T follicular helper cell (primary cell): ENCODE measurements at places on chromosomes 11 and 22.

GRCh38 chr11:75563978-75564552 is 2.0 kb downstream of the SERPINH1 start:
- DNase-seq: no peak

- no peak for DNase-seq
Measured at GRCh38 chr11:93034031-93034722, 64.7 kb downstream of the MTNR1B start.

DNA sequence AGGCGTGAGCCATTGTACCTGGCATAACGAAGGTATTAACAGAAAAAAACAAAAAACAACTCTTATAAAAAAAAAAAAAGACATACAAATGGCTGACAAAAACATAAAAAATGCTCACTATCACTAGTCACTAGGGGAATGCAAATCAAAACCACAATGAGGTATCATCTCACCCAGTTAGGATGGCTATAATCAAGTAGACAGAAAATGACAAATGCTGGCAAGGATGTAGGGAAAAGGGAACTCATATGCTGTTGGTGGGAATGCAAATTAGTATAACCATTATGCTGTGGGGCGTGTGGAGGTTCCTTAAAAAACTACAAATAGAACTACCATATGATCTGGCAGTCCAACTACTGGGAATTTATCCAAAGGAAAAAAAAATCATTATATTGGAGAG is 17.0 kb downstream of the THY1 start:
- DNase-seq: no peak

DNA sequence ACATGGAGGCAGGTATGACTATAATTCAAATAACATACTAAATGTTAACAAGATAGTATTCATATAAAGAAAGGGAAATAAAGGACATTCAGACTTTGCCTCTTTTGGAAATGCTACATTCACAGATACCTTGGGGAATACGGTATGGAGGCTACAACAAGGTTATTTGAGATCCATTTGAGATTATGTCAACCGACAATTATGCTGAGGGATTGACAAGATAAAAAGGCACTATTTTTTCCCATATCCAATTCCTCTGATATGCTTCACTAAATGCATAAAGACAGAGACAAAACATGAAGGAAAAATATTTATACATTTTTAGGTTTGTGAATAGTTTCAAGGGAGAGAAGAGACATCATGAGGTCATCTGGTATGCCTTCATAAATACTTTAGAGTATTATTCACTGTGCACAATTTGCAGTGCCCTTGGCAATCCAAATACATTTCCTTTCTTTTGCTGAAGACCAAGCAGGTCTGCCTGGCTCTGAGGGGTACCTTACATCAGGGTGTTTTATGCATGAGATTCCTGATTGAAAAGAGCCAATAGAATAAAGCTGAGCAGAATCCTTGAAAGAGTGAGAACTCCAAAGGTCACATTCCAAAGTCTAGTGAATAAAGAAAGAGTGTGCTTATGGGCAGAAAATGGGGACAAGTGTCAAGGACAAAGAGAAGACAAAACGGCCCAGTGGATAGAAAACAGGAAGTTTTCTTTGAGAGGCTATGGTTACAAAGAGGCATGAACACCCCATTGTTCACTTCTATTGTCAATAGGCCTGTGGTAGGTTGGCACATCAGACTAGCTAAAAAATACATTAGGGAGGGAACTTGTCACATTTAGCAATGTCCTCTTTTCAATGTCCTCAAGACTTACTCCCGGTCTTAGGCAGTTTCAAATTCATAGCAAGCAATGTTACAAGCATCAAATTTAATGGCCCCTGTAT is 455.8 kb downstream of the LRRC4C start:
- no peak for DNase-seq

- DNase-seq: no peak
Measured at GRCh38 chr22:37994049-37994448, 9.7 kb upstream of the SOX10 start.

DNA sequence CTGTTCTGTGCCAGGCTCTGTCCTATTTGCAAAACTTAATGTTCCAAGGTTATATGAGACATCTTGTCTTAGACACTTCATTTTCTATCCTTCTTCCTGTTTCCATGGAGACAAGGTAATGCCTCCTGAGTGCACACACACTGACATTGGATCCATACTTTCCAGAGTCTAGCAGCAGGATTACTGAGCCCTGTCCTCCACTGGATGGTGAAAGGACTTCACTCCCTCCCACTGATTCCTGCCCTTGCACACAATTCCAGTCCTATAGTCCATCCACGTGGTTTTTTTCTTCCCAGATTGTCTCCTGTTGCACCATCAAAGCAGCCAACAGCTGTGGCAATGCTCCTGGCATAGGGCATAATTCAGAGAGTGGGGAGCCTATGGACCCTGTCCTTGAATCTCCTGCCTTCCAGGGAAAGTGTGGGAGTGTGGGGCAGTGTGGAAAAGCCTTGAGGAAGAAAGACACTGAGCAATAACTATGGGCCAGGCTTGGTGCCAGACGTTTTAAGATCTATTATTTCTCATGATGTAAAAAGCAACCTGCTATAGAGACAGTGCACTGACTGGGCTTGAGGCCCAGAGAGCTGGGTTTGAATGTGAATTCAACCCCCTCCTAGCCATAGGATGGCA is 31.3 kb downstream of the SERPINH1 start:
- DNase-seq: no peak

- DNase-seq: no peak
Measured at GRCh38 chr11:43644621-43645299, 35.8 kb upstream of the HSD17B12 start.

DNA sequence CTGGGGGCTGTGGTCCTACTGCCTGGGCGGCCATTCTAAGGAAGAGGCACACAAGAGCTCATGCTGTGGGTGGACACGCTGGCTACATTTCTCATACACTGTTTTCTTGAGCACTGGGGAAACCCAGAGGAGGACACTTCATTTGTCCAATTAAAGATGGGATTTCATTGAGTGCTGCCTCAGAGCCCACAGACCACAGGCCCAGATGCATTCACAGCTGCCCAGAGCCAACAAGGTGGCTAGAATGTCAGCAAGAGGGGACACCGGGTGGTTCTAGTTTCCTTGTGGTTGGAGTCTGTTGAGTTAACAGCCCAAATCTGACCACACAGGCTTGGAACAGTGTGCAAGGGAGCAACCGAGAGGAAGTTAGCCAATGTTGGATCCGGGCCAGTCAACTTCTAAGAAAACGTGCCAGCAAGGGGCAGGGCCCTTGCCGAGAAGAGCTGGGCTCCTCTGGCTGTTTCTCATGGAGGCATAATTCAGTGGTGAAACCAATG is 35.0 kb upstream of the SORL1 start:
- DNase-seq: peak; percentile 17

- no peak for DNase-seq
Measured at GRCh38 chr11:77101043-77101537, 1.6 kb upstream of the OMP start.

DNA sequence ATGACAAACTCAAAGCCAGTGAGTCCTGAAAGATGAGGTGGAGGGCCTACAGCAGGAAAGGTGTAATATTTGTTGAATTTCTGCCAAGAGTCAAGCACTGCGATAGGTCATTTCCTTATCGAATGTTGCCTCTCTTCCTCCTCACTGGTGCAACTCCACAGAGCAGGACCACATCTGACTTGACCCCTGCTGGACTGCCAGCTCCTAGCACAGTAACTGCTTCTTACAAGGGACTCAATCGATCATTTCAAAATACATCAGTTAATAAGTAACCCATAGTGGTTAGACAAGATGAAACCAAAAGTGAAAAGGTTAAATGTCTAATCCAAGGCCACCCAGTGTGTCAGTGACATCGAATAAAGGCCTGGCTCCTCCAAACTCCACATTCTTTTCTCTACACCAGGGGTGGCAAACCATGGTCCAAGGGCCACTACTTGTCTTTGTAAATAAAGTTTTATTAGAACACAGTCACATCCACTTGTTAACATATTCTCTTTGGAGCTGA is 98.5 kb upstream of the CSNK2A3 start:
- no peak for DNase-seq

DNA sequence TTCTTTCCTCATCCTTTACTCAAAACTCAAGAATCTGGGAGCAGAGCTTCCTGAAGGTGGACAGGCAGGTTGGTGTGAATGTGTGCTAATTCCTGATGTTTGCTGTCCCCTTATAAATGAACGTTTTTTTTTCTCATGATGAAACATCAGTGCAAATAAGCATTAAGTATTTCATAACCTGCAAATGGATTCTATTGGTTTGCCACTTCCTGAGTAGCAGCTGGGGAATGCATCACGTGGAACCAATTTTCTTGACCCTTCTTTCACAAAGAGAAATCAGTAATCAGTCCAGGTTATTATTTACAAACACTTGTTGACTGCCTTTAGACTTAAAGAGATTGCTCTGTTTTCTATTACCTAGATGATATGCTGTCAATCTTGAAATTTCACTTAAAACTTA is 40.1 kb upstream of the SCN3B start:
- DNase-seq: no peak

DNA sequence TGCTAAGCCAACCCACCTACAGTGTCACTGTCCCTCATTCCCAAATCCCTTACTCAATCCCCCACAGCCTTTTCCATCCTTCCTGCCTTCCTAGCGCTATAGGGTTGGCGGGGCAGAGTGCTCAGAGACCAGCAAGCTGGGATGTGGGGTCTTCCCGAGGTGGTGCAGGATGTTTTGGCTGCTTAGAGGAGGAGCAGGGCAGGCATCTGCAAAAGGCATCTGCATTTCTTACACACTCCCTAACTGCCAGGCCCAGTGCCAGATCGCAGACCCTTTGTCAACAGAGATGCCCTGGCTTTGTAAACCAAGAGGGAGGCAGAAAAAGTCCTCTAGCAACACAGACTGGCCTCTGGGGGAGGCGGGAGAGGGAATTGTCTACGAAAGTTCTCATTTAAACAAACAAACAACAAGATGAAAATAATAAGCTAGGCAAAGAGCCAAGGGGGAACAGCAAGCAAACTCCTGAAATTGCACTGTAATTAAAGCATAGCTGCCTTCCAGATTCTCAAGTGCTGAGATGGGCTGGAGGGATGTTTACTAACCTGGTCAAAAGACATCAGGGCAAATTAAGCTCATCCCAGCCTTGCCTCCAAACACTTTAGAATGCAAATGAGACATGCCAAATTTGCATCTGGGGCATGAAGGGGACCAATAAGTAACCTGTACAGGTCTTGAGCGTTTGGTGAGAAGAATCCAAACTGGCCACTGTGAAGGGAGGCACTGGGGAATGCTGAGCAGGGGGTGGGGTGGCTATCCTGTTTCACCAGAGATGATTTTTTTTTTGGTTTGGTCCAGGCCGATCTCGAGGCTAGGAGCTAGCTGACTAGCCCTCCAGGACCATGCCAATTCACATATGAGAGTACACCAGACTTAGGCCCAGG is 38.1 kb upstream of the ADA2 start:
- no peak for DNase-seq

DNA sequence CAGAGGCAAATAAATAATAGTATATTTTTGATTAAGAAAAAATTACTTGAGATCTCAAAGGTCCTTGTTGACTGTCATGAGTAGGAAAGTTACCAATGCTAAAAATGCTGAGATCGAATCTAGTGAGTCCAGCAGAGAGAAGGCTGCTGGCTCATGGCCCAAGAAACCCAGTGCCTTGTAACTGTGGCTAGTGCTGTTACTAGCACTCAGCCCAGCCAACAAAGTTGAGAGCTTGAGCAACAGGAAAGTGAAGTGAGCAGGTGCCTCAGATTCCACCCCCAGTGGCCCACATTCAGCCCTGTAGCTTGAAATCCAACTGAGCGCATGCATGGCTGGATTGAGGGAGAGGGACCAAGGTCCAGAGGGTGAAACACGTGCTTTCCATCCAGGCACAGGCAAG is 398.2 kb downstream of the SHANK2 start:
- no peak for DNase-seq

DNA sequence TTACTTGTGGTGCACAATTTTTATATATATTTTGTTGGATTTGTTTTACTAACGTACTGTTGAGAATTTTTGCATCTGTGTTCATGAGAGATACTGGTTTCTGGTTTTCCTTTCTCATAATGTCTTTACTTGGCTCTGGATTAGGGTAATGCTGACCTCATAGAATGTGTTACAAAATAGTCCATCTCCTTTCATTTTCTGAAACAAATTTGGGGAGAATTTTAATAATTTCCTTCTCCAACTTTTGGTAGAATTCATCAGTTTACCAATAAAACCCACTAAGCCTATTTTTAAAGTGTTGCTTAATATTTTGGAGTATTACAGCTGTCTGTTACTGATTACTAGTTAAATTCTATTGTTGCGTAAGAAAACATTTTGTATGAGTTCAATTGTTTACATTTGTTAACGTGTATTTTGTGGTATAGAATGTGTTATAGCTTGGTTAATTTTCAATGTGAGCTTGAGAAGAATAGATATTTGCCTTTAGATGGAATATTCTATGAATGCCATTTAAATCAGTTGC is 11.5 kb downstream of the TRIM22 start:
- DNase-seq: no peak

DNA sequence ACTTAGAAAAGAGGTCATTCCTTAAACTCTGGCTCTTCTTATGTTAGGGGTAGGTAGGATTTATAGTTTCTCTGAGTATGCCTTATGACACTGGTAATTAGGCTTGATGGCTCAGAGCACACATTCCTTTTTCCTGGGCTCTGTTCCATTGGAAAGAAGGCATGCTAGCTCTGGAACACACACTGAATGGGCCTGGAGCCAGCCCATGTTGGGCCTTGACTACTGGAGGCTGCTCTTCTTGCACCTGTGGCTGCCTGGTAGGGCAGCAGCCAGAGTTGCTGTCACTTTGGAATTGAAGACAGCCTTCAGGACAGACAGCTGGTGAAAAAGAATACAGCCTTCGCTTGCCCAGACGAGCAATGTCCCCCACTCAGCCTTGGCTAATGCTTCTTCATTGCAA is 18.2 kb downstream of the MCAM start:
- DNase-seq: no peak

- DNase-seq: no peak
Measured at GRCh38 chr11:23919455-23919854, 577.4 kb upstream of the LUZP2 start.

GRCh38 chr11:35276396-35277145 is 137.6 kb downstream of the CD44 start:
- no peak for DNase-seq

DNA sequence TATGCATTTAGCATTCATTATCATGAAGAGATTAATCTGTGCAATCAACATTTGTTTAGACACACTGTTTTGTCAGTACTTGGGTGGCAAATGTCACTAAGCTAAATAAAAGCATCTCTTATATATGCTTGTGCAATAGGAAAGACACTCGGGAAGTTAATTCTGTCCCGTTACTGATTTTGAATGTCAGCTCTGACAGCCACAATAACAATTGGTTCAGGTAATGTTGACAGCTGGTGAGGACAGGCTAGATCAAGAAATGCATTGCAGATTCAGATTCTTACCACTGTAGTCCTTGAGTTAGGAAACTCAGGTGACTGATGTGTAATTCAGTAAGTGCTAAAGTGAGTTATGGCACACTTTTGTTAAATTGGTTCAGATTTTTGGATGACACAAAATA is 523.8 kb upstream of the FAT3 start:
- no peak for DNase-seq

GRCh38 chr22:34296461-34296860 is 376.2 kb upstream of the LARGE1 start:
- DNase-seq: no peak

- no peak for DNase-seq
Measured at GRCh38 chr11:127074151-127074761, 73.7 kb upstream of the KIRREL3 start.

GRCh38 chr11:63683133-63683991 is 2.1 kb downstream of the RTN3 start:
- no peak for DNase-seq

GRCh38 chr11:92979176-92979575 is 9.7 kb downstream of the MTNR1B start:
- DNase-seq: no peak
